ENCODE measurements at places on chromosomes 4 and X. TPM values are rescaled to one million over a fixed set of nuclear protein-coding genes. Genes with fewer than 3 reads are reported as not detected.

The EDNRA gene
- total RNA-seq = 15.4 TPM

The TMEM128 gene
- total RNA-seq = 12.4 TPM

The FGFR3 gene
- total RNA-seq = 4.7 TPM

The VCX3B gene
- not detected for total RNA-seq
